ENCODE measurements at places on chromosomes 7 and 10.

DNA sequence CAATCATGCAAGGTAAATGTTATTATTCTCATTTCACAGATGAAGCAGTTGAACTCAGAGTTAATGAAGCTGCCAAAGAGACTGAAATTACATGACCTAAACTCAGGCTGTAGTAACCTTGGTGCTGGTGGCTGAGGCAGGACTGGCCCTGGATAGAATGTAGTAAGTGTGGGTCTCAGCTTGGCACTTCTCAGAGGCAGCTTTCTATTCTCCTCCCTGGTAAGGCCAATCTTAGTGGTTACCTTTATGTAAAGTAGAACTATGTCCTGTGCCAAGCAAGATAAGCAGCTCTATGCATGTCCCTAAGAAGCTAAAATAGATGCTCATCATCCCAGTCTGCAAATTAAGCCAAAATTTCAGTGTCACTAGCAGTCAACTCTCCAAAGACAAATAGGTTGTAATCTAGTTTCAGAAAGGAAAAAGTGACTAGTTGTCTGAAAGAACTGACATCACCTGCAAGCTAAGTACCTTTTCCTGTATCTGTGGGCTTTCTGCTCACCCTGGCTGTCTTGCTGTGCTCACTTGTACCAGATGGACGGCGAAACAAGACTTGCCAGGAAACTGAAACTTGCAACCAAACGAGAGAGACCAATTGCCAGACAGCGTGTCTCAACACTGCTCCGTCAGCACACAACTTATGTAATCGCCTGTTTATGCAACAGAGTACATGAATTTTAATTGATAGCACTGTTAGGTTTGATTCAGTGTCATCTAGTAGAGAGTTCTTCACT lies 43.7 kb downstream of the CH25H start:
- DNase-seq, result no peak

- no peak for DNase-seq
Measured at GRCh38 chr10:106540645-106541044, 623.9 kb downstream of the SORCS1 start.

GRCh38 chr7:21915140-21915539 lies 30.6 kb downstream of the CDCA7L start:
- DNase-seq, result no peak

DNA sequence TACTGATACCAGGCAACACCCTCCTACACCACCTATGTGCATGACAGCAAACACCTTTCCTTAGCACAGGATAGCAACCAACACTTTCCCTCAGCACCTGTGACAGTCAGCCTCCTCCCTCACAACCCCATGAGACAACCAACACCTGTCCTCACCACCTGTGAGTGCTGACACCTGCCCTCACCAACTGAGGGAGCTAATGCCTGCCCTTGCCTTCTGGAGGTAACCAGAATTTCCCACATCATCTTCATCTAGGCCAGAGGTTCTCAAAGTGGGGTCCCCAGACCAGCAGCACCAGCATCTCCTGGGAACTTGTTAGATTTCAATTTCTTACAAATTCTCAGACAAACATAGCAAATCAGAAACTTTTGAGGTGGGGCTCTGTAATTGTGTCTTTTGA lies 112.5 kb downstream of the GRID1 start:
- DNase-seq, result no peak

DNA sequence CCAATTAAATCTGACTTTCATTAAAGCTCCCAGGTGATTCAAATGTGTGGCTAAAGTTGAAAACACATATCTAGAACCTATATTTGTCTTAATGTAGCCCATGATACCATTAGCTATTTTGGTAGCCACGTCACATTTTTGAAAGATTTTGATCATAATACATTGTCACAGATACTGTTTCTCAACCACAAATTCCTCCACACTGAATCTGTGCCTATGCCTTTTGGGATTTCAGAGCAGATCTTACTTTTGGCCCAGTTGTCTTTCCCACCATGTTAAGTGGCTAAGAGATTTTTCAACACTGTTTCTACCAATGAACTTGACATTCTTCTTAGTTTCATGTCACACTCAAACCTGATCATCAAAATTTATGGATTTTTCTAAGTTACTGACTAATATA lies 47.4 kb downstream of the CH25H start:
- no peak for DNase-seq

- no peak for DNase-seq
Measured at GRCh38 chr10:1563028-1563427, 174.3 kb downstream of the ADARB2 start.

- no peak for DNase-seq
Measured at GRCh38 chr10:1255600-1256431, 199.6 kb downstream of the WDR37 start.

GRCh38 chr10:97154781-97155180 lies 31.0 kb downstream of the SLIT1 start:
- no peak for DNase-seq

GRCh38 chr7:149296368-149296767 lies 34.4 kb downstream of the ZNF783 start:
- no peak for DNase-seq

- DNase-seq, result no peak
Measured at GRCh38 chr10:93968540-93968945, 25.2 kb upstream of the PLCE1 start.

GRCh38 chr7:19762631-19763030 lies 10.8 kb downstream of the TMEM196 start:
- DNase-seq, result no peak

- DNase-seq, result peak; percentile 91
Measured at GRCh38 chr7:26620352-26620751, 244.0 kb downstream of the SKAP2 start.

GRCh38 chr7:156725073-156725472 lies 84.5 kb downstream of the RNF32 start:
- no peak for DNase-seq

DNA sequence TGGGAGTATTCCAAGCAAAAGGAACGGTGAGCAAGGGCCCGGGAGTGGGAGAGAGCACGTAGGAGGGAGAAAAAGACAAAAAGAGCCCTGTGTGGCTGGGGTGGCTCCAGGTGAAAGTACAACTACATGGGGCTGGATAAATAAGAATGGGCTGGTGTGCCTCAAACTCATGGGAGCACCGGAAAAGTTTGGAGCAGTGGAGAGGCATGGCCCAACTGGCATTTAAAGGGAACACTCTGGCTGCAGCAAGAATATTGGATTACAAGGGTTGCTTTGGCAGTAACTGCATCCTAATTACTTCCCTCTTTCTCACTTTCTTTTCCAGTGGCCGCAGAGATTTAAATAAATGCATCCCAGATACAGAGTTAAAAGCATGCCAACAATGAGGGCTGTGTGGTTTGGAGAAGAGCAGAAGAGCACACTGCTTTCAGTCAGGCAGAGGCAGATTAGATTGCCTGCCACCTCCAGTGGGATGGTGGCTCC lies 39.1 kb upstream of the HERPUD2 start:
- DNase-seq, result no peak

GRCh38 chr7:17120756-17121155 lies 177.7 kb upstream of the AHR start:
- DNase-seq, result no peak

DNA sequence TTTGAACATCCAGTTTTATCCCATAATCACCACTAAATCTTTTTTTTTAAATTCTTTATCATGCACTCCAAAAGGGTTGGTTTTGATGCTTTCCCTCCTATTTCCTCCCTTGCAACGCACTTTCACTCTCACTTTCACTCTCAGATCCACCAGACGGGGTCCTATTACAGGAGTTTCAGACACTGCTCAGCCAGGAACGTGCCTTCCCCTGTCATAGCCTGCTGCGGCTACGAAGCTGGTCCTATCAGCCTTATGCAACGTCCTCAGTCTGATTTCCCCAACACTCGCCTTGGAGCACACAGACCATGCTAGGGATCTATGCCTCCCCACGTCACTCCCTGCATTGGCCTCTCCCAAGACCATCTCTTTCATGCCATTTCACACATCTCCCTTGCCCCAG lies 23.4 kb downstream of the ZPBP start:
- DNase-seq, result peak; percentile 74

DNA sequence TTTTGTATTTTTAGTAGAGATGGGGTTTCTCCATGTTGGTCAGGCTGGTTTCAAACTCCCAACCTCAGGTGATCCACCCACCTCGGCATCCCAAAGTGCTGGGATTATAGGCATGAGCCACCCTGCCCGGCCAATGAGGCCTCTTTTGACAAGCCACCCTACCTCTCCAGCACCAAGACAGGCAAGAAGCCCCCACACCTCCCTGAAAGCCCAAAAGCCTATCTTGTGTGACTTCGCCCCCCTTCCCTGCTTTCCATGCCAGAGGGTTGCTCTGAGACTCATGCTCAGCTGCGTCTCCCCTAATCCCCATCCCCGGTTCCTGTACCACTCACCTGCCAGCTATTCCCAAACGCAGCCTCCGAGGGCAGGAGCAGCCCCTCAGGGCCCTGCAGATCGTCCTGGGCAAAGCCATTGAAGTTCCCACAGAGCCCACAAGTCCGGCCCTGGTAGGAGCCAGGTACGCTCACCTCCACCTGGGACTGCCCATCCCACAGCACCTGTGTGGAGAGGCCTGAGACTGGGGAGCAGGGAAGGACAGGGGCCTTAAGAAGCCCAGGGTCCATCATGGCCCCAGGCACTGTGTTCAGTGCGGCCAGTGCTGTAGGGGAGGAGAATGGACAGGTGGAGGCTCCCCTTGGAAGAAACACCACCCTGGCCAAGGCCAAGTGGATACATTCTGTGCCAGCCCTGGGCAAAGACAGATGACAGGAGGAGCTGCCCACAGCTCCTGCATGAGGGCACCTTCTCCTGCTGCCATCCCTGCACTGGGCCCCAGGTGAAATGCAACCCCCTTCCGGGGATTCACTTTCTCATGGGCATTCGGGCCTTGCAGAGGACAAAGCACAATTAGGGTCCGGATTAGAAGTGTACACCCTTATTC lies 15.8 kb downstream of the ATP6V1F start:
- DNase-seq, result no peak

DNA sequence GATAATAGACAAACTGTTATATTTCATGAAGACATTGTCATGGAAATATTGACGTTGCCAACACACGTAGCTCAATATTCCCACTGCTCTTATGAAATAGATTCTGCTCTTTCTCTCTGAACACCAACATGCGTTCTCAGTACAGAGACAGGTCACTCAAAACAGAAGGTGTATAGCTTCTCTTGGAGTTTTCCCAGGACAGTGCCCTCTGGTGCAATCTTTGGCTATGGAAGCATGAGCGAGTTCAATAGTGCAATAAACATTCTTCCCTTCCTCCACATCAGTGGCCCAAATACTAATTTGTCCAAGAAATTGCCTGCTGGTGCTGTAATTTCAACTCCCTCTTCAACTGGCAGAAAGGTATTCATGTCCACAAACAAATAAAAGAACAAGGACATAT lies 145.3 kb downstream of the MAGI2 start:
- no peak for DNase-seq
